NAMALWA (cell line): ENCODE measurements at places on chromosomes 7 and 10.

DNA sequence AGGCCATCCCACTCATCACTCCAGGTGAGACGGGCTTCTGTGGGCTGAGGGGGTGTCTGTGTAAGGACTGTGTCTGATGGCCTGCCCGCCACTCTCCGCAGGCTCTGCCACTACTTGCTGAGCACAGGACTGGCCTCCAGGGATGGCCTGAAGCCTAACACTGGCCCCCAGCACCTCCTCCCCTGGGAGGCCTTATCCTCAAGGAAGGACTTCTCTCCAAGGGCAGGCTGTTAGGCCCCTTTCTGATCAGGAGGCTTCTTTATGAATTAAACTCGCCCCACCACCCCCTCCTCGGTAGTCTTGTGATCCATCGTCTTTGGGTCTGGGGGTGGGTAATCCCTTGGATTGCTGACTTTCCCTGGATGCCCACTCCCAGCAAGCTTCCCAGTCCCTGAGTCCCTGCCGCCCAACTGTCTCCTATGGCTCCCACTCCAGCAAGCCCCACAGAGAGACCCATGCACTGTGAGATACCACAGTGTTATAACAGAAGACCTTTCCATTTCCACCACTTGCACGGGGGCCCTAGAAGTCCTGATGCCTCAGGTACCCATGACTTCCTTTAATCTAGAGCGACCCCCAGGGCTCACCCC, 4.7 kb downstream of the FXYD4 start:
- DNase-seq = no peak

- no peak for DNase-seq
Measured at GRCh38 chr7:10677211-10677610, 296.5 kb upstream of the PHF14 start.

GRCh38 chr7:141200191-141201108, 126.6 kb downstream of the TMEM178B start:
- no peak for DNase-seq

DNA sequence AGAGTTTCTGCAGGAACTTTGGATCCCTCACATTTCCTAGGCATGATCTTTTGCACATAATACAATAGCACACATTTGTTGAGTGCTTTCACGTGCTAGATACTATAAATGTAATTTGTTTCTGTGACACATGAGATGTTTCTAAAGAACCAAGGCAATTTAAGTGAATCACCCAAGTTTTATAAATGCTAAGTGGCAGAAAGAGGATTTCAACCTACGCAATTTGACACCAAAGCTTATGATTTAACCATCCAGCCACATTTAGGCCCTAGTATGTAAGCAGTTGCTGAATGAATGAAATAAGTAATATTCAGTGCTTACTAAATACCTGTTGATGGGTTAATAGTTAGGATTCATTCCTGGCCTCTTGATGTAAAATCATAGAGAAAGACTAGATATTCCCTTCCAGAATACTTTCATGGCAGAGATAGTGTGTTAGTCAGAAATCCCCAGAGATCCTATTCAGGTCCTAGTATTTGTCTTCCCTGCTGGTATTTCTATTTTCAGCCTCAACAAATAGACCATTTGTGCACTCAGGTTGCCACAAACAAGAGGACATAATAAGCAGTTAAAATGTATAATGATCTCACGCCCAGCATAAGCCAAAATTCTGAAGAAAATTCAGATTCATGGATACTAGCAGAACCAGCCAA, 572.6 kb downstream of the IPMK start:
- no peak for DNase-seq

GRCh38 chr10:124629415-124629814, 114.8 kb downstream of the FAM53B start:
- no peak for DNase-seq

- DNase-seq = peak; percentile 71
Measured at GRCh38 chr10:100872034-100872791, 40.5 kb upstream of the SLF2 start.

GRCh38 chr7:117493460-117493859, 13.6 kb downstream of the CFTR start:
- no peak for DNase-seq

DNA sequence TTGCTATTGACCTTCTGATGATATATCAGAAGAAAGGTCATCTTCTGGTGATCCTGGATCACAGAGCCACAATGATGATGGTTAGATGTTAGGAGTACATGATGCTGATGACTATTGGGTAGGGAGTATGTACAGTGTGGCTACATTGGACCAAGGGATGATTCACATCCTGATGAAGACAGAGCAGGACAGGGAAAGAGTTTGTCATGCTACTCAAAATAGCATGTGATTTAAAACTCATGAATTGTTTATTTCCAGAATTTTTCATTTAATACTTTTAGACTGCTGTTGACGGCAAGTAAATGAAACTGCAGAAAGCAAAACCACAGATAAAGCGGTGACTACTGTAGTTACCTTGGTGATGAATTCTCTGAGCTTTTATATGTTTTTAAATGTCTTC, 397.3 kb downstream of the PPP1R3A start:
- DNase-seq = no peak

- no peak for DNase-seq
Measured at GRCh38 chr7:103656221-103656620, 210.2 kb upstream of the SLC26A5 start.

DNA sequence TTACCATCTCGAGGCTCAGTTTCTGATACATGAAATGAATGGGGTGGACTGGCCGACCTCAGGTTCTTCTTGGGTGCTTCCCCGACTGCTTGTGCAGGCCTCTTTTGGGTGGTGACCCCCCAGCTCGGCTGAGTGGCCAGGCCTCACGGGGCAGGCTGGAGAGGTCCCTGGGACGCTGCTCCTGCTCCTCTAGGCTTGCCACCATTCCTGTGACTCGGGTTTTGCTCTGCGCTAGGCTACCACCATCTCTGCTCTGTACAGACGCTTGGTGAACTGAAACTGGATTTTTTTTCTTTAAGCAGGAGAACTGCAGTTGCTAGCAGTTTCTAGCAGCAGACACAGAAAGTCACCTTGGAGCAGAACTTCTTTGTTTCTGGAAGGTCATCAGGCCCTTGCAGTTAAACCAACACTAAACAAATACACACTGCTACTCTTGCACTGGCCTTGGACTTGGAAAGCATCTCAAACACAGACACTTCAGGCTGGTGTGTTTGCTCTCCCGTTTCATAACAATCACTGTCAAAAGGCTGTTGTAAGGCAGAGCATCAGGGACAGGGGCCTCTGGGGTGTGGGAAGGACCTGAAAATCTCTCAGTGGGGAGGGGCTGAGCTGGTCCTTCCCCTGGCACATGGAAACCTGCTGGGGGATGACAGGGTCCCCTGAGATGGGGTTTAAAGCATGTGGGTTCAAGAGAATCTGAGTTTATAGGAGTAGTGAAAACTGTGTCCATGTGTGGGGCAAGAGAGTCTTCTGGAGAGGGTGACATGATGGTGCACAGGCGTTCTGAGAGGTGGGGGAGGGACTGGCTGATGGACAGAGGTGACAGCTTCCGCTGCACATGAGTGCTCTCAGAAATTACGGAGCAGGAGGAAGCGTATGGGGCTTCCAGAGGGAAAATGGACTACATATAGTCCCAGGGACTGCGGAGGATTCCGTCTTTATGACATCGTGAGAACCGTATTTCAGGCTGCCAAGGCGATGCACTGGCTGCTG, 35.0 kb upstream of the GIMAP8 start:
- DNase-seq = no peak

DNA sequence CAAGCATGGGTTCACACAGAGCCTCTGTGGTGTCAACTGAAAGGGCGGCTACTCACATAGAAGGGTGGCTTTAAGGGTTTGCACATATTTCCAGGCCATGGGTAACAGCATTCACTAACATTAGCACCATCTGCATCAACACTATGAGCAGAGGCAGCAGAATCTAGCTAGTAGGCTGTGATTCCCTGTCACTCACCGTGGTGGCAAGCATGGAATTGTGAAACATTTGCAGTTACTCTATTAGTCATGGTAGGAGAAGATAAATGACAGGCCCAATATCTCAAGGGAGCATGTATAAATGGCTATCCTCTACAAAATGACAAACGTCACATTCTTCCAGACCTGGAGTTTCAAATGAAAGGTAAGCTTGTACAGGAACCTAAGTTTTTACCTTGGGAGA, 32.2 kb upstream of the CUBN start:
- DNase-seq = no peak

DNA sequence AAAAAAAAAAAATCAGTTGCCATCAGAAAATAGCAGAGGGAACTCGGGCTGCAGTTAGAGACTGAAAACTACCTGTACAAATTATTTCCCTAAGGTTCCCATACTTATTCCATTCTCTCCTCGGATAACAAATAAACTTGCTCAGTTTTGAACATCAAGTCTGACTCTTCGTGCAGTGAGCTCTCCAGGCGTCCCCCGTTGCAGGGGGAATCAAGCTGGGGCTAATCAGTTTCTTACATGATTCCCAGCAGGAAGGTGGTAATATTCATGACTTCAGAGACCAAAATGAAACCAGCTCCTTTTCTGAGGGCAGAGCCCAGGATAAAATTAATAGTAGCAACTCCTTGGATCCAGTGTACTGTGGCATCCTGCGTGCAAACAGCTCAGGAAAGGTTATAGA, 135.3 kb downstream of the FRMD4A start:
- DNase-seq = no peak

DNA sequence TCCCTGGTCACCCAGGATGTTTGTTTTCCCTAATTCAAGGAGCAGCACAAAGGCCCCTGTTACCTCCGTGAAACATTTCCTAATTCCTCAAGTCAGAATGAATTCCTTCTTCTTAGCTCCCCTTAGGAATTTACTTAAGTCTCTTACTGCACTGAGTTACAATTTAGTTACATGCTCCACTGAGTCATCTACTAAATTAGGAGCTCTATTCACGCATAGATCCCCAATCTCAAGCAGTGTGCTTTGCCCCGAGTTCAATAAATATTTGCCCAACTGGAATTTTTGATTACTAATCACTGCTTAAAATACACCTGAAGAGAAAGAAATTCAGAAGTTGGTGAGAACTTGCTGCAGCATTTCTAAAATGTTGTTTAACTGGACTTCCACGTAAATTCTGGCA, 329.4 kb upstream of the MYO3A start:
- no peak for DNase-seq

DNA sequence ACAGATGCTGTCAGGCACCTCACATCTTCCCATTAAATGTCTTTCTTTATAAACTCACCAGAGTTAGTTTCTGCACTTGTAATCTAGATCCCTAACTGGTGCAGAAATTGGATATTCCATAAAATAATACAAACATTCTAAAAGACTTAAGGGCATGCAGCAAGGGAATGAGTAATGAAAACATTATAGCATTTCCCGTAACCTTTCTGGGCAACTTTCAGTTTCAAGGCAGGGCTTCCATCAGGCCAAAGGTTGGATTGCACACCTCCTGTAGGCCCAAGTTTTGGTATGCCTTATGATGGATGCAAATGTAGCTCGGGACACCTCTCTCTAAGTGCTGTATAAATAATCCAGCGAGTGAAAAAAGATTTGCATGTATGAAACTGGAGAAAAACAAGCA, 129.9 kb upstream of the LYZL2 start:
- DNase-seq = no peak

- no peak for DNase-seq
Measured at GRCh38 chr10:34462056-34462455, 353.0 kb downstream of the PARD3 start.

GRCh38 chr10:34433241-34434076, 381.6 kb downstream of the PARD3 start:
- DNase-seq = no peak

DNA sequence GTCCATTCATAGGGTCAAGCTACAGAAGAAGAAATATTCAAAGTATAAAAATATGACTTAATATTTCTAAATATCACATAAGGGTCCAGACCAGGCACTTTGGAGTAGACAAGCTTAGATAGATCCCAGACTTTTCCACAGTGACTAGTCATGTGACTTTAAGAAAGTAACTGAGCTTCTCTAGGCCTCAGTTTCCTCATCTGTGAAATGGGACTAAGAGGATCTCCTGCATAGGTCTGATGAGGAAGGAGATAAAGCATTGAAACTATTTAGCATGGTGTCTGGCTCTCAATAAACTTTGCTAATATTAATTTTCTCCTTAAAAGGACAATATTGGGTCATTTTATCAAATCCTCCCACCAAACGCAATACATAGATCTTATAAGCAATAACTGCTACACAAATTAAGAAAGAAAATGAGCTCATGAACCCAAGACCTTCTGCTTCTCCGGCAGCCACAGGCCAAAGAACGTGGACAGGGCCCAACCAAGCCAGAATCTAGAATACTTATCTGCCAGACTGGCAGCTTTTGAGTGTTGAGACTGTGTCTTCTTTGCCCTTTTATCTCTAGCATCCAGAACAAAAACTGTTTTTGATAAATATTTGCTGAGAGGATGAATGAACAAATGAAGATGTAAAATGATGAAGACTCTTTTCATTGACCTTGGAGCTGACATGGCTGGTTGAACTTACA, 1.6 kb upstream of the TARP start:
- no peak for DNase-seq

- peak; percentile 45 for DNase-seq
Measured at GRCh38 chr10:102231357-102232318, 5.5 kb downstream of the ELOVL3 start.

DNA sequence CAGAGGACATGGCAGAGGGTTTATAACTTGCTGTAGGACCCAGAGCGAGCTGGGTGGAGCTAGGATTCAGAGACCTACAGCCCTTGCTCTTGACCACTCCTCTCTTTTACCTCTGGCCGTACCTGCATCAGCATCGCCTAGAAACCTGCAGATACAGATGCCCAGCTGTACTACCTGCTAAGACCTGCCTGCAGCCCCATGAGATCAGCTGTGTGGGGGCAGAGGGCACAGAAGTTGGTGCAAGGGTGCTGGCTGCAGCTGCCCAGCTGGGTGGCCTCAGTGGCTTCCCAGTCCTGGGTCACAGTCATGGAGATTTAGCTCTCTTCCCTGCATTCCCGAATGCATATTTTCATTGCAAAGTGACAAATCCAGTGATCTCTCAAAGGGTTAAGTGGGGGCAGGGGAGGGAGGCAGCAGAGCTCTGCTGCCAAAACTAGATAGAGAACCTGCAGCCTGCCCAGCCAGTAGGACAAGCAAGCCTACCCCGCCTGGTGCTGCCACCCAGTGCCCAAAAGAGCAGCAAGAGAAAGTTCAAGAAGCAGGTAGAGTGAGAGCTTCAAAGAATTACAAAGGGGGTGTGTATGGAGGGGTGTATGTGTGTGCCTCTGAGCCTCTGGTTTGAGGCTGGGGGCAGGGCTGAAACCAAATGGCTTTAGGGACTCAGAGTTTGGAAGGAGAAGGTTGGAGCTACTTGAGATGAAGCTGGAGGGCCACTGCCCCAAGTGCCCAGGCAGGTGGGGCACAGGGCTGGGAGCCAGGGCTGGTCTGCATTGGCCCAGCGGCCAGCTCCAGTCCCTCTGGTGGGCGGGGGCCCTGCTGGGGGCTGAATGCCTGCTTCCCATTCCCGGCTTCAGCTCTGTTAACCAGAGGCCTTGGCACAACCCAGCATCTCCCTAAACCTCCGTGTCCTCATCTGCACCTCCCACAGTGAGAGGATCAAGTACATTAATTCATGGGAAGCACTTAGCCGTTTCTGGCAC, 6.9 kb downstream of the FAM241B start:
- DNase-seq = peak; percentile 41

DNA sequence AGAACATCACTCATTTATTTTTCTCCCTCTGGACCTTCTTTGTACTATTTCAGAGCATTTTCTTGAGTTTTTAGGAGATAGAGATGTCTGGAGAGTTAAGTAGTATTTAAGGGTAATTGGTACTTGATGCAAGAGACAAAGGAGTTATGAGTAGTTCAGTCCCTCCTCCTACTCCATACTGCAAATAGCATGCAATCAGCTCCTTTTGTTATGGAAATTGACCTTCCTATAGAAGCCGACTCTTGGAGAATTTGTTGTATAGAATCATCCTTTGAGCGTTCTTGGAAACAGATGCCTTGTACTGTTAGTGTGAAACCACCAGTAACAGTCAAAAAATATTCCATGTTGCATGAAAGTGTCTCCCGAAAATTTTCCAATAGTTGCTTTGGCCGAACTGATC, 428.2 kb upstream of the GALNT17 start:
- DNase-seq = no peak
